Central memory CD4-positive, alpha-beta T cell (primary cell): ENCODE measurements at places on chromosomes 11 and 22.

- no peak for DNase-seq
Measured at GRCh38 chr11:12528487-12528886, 145.7 kb upstream of the TEAD1 start.

- DNase-seq: no peak
Measured at GRCh38 chr11:33770236-33770635, 4.1 kb downstream of the FBXO3 start.

GRCh38 chr11:63567044-63567840 is 4.1 kb upstream of the PLAAT2 start:
- DNase-seq: peak; percentile 88

DNA sequence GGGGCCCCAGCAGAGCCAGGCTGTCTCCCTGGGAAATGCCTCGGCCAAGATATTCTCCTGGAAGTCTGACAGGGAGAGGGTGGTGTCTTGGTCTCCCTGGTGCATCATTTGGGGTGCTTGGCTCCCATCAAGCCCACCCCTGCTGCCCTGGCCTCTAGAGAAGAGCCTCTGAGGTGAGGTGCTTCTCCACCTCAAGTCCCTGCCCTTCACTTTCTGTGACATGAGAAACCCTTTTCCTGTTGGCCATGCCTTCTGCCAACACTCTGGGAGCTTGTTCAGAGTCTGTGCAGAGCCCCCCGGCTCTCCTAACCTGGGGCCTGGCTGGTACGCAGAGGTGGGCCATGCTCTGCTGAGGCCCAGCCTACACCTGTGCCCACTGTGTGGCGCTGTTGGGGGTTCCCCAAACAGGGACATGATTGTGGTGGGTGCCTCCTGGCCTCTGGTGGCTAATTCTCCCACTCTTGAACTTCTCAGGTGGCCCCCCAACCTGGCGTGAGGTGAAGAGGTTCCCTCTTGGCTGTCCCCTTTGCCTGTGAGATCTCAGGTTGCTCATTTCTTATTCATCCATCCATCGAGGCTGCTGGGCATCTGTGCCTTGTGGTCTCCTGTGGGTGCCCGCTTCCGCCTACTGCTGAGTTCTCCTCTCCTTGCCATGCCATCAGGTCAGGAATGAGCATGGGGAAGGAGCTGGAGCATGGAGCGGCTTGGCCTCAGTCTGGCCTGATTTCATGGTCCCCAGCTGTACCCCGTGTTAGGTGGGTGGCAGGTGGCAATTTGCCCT is 19.2 kb upstream of the DGCR8 start:
- DNase-seq: no peak

- no peak for DNase-seq
Measured at GRCh38 chr11:120021391-120021953, 116.4 kb downstream of the TRIM29 start.

GRCh38 chr11:45646275-45646927 is 19.0 kb downstream of the CHST1 start:
- DNase-seq: peak; percentile 24

DNA sequence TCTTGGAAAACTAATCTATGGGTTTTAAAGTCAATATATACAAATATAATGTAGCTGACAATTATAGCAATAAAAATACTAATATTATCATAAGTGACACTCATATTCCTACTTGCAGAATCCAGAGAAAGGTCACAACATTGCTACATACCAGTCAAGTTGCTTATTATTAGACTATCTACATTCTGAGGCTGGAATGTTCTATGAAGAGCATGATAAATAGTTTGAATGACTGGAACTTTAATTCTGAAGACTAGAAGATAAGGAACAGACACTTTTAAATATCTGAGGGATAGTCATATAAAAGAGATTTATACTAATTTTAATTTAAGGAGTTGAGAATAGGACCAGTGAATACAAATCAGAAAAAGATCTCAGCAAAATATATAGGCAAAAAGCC is 146.0 kb downstream of the GUCY1A2 start:
- DNase-seq: no peak

- DNase-seq: no peak
Measured at GRCh38 chr11:13767471-13767870, 99.0 kb downstream of the FAR1 start.

DNA sequence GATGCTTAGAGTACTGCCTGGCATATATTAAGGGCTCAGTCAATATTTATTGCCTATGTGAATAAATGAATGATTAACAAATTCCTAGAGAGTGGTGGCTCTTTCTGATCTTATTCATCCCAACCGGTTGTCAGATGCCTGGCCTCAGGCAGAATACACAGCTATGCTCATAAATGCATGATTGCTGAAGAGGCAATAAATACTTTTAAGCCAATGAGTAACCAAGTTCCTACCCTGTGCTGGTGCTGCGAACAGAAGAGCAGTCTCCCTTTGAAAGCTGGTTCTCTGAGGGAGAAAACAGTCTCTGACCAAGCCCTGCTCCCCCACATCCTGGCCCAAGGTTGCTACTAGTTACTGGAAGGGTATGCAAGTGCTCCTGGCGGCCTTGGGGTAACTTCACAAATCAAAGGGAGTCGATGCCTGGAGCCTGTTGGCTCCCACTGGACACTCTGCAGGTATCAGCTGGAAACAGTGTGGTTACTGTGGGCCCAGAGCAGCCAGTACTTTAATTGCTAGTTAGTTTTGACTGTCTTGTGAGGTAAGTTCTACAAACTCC is 2.8 kb downstream of the USH1C start:
- DNase-seq: no peak

DNA sequence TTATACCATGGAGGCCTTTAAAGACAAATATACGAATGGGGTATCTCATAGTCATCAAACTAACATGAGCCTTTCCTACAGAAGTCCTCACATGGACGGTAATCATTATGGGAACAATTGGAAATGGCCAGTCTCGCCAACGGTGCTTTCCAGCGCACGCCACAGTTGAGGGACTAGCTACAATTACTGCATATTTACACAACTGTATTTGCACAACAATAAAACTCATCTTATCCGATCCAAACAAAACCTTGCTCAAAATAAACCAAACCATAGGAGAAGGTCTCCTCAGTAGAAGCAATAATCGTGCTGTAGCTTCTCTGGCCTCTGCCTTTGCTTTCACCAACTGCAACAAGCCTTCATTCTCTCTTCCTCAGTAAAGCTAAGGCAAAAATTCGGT is 5.9 kb downstream of the CADM1 start:
- DNase-seq: no peak

GRCh38 chr11:30816959-30817880 is 231.1 kb upstream of the MPPED2 start:
- no peak for DNase-seq

GRCh38 chr11:115848611-115849010 is 344.4 kb upstream of the CADM1 start:
- DNase-seq: no peak

GRCh38 chr11:120170741-120171261 is 32.9 kb upstream of the TRIM29 start:
- no peak for DNase-seq

- no peak for DNase-seq
Measured at GRCh38 chr11:134754521-134755198, 342.6 kb upstream of the B3GAT1 start.

DNA sequence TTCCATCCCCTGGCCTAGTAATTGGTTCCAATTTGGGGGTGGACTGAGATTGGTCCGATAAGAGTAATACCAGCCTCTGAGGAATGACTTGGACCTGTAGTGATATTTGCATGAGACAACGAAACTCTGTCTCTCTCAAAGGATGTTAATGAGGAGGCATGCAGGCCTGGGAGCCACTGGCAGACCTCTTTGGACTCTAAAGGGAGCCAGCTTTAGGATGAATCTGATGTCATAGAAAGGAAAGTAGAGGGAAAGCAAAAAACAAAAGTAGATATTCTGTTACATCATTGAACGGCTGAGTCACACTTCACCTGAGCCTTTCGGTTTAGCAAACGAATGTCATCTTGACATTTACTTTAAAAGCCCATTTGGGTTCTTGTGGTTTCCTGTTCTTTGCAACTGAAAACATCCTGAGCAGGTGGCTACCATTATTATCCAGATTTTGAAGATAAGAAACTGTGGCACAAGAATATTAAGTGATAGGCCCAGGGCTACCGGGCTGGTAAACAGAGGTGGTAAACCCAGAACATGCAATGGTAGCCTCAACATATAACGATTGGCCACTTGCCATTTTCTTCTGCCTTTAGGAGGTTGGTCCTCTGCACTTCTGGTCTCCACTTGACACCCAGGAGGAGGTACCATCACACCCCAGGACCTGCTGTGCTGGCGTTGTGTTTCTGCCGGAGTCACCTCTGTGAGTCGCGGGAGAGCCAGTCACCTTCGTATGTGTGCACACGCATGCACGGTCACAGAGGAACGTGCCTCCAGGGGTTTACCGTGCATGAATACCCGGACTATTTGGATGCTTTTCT is 42.7 kb downstream of the RTL6 start:
- DNase-seq: peak; percentile 84

DNA sequence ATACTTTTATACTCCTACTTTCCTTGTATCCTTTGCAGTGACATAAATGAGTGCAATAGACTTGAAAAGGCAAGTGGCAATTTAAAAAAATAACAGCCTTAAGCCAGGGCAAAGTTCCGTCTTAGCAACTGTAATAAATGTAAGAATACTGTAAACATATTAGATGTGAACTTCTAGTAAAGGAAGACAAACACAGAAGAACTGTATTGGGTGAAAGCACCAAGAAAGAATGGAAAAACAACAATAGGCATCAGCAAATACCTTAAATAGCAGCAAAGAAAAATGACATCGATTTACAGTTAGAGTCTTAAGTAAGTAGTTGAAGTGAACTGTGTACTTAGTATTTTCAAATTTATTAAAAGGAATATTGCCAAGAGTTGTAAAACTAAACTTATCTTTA is 75.5 kb upstream of the TP53AIP1 start:
- no peak for DNase-seq

DNA sequence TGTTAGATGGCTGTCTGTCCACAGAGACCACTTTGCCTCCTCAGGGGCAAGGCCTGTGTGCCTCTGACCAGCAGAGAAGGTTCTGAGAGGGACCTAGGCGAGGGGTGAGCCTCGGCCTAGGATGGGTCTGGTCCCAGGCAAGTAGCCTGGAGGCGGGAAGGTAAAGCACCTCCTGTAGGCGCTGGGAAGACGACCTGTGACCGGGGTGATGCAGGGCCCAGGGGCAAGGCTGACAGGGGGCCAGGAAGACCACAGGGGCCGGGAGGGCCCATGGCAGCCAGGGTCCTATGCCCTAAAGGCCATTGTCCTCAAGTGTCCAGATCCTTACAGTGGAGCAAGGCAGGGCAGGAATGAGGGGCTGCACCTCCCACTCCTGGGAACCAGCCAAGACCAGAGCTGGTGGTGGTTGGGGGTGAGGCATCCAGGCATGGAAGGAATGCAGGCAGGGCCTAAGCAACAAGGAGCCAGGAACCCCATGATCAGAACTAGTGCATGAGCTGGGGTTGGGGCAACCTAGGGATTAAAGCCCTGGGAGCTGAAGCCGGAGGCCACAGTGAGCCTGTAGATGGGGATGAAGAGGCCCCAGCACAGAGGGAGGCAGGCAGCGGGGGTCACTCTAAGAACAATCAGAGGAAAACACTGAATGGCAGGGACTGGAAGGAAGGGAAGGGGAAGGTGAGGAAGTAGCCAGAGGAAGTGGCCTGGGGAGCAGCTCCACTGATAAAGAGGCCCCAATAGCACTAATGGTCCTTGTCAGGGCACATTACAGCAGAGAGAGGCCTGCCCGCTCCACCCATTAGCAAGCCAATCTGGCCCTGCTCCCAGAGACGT is 32.9 kb upstream of the KLHL35 start:
- no peak for DNase-seq

GRCh38 chr11:12695221-12695794 is 21.1 kb downstream of the TEAD1 start:
- DNase-seq: no peak

DNA sequence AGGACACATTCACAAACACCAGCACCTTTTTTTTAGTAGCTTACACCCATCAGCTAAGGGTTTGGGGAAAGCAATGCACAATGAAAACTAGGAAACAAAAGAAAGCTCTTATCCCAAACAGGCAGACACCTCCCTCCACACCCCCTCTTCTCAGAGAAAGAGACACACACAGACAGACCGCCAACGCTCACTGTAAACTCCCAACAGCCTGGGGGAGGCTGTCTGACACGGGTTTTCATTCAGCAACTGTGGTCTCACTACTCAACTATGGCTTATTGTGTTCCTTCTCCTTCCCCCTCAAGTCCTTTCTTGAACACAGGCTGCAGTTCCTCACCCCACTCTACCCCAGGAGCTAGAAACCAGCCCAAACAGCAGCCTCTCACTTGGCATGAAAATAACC is 123.4 kb downstream of the C11orf58 start:
- no peak for DNase-seq

DNA sequence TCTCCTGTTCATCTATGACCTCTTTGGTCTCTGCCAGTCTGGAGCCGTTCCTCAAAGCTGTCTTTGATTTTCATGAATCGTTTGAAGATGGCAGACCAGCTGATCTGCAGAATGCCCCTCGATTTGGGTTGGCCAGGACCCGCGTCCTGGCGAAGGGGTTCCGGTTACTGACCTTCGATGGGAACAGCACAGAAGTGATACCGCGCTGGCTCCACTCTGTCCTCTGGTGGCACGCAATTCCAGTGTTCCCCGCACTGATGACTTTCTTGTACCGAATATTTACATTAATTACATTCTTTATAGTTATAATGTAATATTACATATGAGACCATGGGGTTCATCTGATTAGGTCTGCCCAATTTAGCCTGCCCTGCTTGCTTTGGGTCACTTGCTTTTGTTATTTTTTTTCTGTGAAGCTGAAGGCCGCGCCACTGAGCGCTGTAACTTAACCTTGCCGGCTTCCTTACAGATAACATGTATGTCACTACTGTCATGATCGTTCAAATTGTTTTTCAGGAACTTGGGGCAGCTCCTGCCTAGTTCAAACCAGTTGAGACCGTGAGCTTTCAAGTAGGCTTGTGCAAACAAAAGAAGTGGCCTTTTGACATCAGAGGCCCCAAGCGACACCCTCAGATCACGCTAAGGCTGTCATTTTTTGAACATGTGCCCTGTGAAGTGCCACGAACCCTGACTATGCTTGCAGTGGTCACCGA is 4.1 kb upstream of the USP18 start:
- DNase-seq: no peak

DNA sequence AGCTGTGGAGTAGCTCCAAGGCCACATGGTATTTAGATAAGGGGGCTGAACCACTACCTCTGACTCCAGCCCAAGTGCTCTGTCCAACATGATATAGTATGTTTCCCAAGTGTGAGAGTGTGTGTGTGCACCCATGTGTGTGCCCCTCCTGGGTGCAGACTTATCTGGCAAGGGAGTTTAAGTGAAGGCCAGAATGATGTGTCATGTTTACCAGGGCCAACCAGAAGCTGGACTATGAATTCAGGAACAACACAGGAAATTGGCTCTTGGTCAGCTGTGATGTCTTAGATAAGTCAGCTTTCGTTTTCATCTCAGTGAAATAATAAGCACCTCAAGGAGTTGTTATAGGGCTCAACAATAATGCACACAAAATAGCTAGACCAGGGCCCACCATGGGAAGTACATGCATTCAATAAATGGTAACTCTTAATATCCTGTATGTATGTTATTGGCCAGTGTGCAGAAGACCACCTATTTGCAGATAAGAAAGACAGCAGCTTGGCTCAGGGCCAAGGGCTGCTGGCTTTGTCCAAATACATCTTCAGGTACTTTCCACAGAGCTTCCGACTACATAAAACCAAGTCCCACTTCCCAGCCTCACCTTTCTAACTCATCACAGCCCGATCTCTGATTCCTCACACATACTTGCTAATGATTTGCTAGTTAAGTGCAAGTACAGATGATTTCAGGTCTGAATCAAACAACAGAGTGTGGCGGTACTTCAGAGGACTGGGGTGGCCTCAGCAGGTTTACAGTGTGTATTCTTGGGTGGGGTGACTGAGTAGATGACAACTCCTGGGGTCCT is 120.9 kb downstream of the ME3 start:
- DNase-seq: no peak
